Neural crest cell (in vitro differentiated cells): ENCODE measurements at places on chromosomes 3 and 15.
A peak's percentile ranks its signal among the peaks of the same experiment; 100 is the strongest.

DNA sequence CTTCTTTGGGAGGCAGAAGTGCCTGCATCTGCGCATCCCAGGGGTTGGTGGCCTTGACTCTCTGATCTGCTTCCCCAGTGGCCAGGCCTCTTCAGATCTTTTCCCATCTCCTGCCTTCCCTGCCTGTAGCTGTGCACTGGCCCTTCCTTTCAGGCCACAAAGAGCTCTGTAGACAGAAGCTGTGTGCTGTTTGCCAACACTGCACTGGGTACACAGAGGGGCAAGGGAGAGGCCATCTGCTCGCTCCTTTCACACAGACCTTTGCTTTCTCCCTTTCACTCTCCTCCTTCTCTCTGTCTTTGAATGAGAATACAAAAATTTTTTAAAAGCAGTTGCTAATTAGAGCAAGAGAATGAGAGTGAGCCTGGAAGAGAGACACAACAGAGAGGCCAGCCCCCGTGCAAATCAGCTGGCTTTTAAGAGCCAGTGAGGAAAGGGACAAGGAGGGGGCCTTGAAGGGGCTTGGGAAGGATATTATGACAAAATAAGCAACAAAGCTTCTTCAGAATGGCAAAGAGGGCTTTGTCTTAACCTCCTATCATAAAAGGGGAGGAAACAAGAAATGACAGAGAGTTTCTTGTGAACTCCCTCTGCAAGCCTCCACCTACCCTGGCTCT is 170.9 kb downstream of the EPHB1 start:
- peak; percentile 6 for DNase-seq

- no peak for DNase-seq
Measured at GRCh38 chr3:162139841-162140240, 643.2 kb downstream of the OTOL1 start.

- no peak for DNase-seq
Measured at GRCh38 chr3:34239875-34240274, 441.4 kb downstream of the PDCD6IP start.

DNA sequence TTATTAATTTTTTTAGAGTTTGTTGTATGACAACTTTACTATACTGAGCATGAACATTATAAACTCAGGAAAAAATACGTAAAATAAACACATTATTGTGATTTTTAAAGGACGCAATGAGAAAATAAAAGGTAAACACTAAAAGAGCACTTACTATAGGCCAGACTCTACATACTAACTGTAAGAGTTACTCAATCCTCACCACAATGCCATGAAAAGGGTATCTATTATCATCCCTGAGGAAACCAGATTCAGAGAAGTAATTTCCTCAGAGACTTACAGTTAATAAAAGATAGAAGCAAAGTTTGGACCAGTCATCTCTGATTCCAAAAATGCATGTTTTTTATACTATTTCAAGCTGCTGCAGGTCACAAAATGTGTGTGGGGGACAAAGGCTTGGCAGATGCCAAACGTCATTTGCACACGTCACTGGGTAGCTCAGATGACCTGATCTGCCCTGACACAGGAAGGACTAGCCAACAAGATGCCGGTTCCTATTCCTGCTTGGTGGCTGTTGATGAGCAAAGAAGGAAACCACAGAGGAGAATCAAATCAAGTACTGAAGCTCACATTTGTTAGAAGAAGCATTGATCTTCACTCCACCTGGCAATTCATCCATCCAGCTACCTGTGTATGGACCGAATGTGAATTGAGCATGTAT is 42.3 kb downstream of the KLHL6 start:
- no peak for DNase-seq

GRCh38 chr3:70740872-70741271 is 428.4 kb upstream of the MDFIC2 start:
- no peak for DNase-seq

DNA sequence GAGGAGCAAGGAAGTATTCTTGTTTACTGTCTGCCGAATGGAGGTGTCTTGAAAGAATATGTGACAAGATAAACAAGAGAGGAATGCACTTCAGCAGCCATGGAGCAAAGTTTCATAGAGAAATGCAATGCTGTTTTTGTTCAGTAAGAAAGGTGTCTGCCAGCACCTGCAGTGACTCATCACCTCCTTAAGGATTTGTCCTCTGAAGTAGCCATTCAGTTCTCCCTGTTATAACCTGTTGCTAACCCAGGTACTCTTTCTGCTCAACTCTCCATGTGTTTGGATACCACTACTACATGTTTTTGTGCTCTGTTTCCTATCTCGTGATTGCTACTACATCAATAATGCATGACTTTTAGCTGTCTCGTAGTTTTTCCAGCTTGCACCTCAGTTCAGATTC is 328.9 kb downstream of the CHL1 start:
- DNase-seq, result no peak

DNA sequence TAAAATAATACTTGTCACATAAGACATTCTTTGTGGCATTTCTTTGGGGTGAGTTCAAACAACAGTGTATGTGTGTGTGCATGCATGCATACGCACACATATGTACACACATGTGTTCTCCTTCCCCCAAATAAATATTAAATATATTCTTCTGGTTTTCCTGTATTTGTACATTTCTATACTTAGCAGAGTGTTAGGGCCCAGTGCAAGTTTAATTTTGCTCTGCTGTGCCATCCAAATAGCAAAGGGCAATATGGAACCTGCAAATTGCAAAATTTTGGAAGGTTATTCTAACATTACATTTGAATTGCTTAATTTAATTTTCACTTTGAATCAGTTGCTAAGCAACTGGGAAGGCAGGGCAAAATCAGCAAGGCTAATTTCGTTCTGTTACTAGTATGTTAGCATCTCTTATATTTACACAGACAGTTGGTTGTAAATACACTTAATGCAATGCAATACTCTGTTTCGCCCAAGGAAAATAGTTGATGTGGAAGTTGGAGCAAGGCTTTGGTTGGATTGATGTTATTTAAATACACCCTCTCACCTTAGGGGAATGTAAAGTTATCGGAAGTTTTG is 130.4 kb downstream of the ITPR1 start:
- DNase-seq, result no peak

- DNase-seq, result peak; percentile 50
Measured at GRCh38 chr15:29090617-29091466, 178.8 kb downstream of the NSMCE3 start.

GRCh38 chr3:100992231-100993012 is 799 bp downstream of the ABI3BP start:
- no peak for DNase-seq

- no peak for DNase-seq
Measured at GRCh38 chr3:112353365-112353764, 20.4 kb downstream of the CD200 start.

DNA sequence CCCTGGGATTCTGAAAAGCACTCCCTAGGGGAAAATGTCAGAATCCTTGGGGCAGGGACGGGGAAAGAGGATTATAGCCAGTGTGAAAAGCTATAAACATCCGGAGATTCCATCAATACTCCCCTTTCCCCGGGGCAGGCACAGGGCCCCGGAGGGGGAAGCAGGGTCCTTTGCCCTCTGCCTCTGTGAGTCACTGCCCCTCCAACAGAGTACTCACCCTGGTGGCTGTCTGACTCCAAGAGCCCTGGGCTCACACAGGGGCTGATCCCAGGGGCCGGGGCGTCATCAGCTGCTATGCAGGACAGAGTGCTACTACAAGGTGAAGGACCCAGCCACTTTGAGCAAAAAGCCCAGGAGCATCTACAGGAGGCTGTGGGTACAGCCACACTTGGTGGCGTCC is 133.0 kb upstream of the PRR20G start:
- DNase-seq, result no peak

- DNase-seq, result no peak
Measured at GRCh38 chr3:11290743-11291680, 18.8 kb downstream of the ATG7 start.

DNA sequence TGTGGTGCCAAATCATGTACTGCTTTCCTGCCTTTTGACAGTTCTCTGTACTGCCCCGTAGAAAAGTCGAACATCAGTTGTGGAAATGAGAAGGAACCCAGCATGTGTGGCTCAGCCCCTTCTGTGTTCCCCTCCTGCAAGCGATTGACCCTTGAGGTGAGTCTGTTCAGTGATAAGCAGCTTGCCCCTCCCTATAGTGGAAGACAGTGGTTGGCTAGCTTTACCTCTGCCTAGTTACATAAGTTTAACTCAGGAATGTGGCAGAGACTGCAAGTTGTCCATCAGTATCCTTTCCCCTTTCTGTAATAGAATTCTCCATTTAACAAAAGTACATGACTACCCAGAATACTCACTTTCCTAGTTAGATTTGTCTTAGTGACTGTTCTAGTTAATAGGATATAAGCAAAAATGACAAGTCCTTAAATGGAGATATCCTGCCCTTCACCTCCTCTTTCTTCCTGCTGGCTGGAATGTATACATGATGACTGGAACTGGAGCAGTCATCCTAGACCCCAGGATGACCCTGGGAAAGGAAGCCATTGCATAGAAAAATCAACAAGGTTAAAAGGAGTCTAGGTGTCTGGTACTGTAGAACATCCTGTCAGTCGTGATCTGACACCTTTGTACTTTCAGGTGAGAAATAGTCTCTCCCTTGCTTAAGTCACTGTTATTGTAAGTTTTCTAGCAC is 10.6 kb downstream of the SETMAR start:
- DNase-seq, result no peak

GRCh38 chr3:107013641-107014040 is 363.6 kb upstream of the CCDC54 start:
- DNase-seq, result no peak

- DNase-seq, result no peak
Measured at GRCh38 chr3:122410639-122411038, 5.2 kb downstream of the WDR5B start.

DNA sequence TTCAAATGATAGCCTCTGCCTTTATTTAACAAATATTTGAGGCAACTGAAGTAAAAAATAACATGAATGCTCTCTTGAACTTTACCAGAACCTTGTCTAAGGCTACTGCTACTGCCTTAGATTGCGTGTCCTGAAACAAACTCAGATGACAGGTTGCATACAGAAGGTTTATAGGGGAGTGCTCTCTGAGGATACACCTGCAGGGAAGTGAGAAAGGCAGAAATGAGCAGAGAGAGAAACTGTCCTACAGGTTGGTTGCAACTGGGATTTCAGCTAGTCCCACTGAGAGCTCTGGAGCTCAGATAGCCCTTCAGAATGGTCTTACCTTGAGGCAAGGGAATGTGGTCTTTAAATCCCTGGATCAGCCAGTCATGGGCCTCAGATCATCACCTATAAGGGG is 165.5 kb downstream of the IL5RA start:
- no peak for DNase-seq

DNA sequence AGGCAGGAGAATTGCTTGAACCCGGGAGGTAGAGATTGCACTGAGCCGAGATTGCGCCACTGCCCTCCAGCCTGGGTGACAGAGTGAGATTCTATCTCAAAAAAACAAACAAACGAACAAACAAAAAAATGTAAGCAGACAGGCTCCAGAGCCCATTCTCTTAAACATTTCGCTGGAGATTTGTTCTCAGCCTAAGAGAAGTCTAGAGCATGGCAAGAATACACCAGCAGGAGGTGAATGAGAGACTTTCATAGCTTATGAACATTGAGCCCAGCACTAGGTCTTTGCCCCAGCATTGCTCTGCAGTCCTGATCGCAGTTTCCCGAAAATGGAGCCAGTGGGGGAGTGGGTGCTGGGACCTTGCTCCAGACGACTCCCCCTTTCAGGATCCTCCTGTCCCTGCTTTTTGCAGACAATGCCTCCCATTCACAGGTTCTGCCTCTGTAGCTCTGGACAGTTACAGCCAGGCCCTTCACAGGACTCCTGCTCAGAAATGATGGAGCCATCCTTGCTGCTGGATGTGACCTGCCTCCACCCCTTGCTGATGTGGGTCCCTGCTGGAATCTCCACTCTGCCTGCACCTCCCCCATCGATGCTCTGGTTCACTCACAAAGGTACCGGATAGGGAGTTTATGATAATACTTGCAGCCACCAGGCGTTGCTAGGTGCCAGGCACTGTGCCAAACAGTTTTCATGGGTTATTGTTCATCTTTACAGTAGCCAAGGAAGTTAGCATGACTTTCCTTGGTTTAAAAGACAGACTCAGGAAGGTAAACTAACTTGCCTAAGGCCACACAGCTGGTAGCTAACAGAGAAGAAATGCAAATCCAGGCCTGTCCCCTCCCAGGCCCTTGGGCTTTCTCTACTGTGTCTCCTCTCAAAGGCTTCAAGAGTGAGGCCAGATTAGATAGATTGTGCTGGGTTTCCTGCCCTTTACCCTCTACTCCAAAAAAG is 329.7 kb upstream of the TLE3 start:
- no peak for DNase-seq

DNA sequence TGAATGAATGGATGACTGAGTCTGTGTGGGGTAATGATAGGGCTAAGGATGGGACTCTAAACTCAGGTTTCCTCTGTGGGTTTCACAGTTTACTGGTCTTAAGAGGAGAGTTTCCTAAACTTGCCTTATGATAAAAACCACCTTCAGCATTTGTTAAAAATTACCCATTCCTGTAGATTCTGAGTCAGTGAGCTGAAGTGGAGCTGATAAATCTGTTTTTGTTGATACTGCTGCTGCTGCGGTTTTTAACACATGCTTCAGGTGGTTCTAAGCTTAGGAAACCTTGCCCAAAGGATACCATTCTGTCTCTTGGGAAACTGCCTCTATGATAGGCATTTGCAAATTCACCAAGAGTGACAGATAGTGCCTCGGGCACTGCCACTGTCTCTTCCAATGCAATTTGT is 52.6 kb downstream of the MECOM start:
- DNase-seq, result no peak

DNA sequence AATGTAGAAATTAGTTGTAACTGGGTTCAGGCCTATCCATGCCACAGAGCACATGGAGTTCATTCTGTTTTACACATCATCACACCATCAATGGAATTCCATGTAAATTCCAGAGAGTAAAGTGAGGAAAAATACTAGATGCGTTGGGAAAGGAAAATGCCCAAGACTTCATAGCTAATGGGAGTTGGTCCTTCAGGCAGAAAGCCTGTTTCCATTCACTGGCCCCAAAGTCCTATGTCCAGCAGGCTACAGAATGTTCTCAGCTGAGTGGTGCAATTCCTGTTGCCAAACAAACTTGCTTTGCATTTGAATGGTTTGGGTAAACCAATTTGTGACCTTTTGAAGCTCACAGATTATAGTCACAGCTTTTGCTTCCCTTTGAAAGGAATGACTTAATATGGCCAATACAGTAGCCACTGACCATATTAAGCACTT is 164.6 kb upstream of the PFN2 start:
- DNase-seq, result no peak
